ENCODE measurements at places on chromosomes 3 and 15.

DNA sequence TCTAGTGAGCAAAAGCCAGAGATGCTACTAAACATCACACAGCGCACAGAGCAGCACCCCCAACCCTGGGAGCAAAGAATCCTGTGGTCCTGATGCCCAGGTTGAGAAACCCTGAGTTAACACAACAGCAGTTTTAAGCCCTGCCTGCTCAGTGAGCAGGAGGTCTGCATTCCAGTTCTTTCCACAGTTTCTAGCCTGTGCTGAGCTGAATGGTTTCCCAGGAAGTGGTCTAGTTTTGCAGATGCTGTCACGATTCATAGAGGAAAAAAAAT lies 171.1 kb upstream of the PROK2 start:
- no peak for DNase-seq

DNA sequence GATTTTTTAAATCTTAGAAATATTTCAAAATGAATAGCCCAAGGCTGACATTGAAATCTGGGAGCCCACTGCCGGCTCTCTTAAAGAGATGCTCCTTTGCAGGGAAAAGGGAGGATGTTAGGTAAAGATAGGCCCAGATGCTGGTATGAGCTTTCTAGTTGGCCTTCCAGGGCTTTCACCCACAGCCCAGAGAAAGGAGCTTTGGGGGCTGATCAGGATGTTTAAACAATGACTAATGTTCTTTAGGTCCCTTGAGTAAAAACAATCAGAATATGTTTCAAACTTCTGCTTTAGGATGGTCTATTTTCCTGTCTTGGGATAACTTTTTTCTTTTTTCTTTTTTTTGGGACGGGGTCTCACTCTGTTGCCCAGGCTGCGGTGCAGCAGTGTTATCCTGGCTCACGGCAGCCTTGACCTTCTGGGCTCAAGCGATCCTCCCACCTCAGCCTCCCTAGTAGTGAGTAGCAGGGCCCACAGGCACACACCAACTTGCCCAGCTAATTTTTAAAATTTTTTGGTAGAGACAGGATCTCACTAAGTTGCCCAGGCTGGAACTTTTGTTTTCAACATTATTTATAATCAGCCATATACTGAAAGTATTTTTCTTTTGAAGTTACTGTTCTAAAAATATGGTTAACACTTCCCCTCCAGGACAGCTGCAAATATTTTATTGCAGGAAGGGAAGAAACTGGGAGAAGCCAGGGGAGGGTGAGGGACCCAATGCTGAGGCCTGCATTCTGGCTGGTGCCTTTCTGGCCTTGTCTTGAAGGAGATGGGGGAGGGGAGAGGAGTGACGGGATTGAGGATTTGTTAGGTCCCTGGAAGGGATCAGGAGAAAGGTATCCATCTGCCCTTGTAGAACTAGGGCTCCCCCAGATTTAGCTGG lies 70.1 kb downstream of the TRAK1 start:
- DNase-seq: no peak

- no peak for DNase-seq
Observed at GRCh38 chr3:158718490-158719170, 13.6 kb downstream of the RARRES1 start.

DNA sequence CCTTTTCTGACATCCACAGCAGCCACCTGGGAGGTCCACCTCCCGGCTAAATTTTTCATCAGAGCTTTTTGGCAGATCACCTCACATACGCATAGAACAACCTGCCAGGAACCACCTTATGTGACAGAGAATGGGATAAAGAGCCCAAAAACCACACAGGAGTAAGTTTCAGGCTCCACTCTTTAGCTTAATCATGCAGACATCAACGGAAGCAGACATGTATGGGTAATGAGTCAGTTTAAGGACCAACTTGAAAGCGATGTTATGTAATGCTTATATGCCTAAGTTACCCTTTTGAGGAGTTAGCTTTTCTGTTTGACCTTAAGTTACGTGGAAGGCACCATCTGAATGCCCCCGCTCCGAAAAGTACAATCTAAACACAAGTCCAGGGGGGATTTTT lies 183.3 kb upstream of the BHLHE40 start:
- DNase-seq: no peak

GRCh38 chr3:24493746-24494617 lies 668 bp downstream of the THRB start:
- DNase-seq: no peak

DNA sequence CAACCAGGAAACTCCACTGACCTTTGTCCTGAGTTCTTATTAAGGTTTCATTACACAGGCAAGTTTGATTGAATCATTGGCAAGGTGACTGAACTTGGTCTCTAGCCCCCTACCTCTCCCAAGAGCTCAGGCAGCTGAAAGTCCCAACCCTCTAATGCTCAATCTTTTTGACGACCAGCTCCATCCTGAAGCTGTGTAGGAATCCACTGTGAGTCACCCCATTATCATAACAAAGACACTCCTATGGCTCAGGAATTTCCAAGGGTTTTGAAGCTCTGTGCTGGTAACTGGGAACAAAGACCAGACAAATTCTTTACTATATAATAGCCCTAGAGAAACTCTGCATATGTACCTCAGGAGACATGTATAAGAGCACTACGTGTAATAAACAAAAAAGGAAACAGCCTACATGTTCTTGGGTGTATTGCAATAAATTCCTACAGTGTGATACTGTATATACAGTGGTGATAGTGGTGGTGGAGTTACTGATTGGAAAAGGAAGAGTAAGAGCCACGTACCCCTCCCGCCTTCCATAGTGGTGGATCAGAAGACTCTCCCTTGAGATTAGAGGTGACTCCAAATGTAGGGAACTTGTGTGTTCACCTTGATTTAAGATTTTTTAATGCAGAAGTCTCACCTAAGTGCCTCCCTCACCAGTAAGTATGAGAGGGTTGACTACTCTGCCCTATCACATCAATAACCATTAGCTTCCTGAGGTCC lies 116.6 kb downstream of the ST8SIA2 start:
- DNase-seq: no peak

- peak; percentile 36 for DNase-seq
Observed at GRCh38 chr3:87167628-87168456, 59.3 kb upstream of the CHMP2B start.

Measured in stimulated activated CD4-positive, alpha-beta T cell treated with anti-CD3 and anti-CD28 coated beads, Interleukin-4, amount 100 ng/mL, for 24 hours (primary cell).